ENCODE measurements at places on chromosomes 1 and 21.

DNA sequence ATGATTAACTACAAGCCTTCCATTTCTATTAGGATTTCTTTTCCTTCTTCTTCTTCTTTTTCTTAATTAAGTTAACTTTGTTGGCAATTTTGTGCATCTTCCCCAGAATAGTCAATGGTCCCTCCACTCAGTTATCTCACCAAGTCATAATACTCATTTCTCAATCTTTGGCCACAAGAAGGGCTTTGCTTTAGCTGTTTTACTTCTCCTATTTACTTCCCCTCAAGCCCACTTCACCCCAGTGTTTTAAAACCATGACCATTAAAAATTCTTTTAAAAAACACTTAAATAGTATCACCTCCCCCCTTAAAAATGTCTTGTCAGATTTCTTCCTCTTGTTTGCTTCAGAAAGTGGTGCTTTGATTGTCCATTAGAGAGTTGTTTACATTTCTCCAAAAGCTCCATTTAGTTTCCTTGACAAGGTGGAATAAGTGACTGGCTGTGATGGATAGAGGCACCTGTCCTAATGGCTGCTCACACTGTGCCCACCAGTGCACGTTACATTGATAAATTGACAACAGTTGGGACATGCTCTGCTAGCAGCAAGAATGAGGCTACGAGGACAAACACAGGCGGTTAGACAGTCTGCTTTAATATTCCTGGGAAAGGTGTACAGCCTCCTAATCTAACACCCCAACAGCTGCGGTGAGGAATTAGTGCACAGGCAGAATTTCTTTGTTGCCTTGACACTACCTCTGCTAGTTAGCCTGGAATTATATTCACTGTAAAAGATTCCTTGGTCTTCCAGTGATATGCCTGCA, 354.7 kb downstream of the LMO4 start:
- DNase-seq: no peak

GRCh38 chr1:228989176-228989575, 253.9 kb downstream of the RHOU start:
- DNase-seq: no peak

GRCh38 chr1:34190692-34191091, 14.0 kb downstream of the C1orf94 start:
- DNase-seq: no peak

- DNase-seq: no peak
Measured at GRCh38 chr1:209023790-209024189, 559.7 kb upstream of the CAMK1G start.

DNA sequence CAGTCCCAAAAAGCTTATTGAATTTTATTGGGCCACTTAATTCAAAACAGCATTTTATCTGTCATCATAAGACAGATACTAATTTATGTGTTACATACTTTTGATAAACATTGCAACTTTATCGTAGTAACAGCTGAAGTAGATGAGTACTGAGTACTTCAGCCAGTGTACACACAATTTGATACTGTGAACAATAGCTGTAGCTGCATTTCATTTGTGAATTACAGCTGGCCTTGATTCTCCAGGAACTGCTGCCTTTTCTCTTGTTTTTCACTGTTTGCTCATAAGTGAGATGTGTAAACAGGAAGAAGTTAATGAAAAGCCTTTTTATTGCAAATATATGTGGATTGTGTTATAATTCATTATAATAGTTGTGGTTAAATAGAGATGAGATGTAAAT, 10.2 kb downstream of the UAP1 start:
- DNase-seq: no peak

DNA sequence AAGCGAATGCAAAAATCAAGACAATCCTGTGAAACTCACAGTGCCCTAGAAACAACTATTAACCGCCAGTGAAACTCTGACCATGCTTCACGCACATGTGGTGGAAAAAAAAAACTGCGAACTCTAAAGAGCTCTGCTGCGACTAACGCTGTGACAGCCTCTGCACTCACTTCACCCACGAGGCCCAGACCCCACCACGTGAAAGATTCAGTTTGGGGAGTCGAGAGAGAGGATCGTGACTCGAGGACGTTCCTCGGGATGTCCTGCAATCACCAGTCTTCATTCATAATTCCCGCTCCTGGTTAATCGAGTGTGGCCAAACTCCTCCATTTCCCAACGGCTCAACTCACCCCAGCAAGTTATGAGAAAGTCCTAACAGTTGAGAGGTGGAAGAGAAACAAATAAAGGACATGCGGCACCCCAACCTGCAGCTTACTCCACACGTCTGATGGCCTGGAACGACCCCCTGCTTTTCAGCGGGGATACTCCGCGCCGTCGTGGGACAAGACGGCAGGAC, 1.1 kb downstream of the SERBP1 start:
- no peak for DNase-seq

- no peak for DNase-seq
Measured at GRCh38 chr1:41325801-41326200, 35.4 kb upstream of the FOXO6 start.

DNA sequence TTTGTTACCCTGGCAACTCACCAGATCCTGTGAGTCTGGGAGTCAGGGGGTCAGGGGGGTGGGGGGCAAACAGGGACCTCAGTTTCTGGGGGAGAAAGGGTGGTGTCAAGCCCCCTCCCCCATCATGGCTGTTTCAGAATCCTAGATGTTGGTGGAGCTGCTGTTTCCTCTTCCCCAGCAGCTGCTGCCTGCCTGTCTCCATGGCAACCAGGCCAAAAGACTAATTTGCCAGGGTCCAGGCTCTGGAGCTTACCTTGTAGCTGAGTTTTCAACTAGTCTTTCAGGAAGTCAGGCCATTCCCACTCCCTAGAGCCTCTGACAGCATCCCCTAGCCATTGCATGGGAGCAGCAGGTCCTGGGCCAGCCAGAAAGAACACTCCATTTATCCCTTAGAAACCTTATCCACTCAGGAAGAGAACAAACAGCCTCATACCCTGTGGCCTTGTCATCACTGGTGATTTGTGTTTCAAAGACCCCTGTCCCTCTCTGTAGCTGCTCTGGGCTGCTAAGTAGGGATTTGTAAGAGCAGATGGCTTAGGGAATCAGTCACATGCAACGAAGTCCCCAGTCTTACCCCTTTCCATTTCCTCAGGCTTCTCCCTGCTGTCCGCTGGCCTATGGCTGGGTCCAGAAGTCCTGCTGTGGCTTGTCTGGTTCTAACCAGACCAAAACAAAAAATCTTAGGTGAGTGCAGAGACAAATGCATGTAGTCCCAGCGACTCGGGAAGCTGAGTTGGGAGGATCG, 21.5 kb upstream of the STMN1 start:
- no peak for DNase-seq

GRCh38 chr1:212646588-212646987, 38.0 kb downstream of the ATF3 start:
- DNase-seq: no peak

- no peak for DNase-seq
Measured at GRCh38 chr1:245873068-245873467, 634.0 kb downstream of the SMYD3 start.

DNA sequence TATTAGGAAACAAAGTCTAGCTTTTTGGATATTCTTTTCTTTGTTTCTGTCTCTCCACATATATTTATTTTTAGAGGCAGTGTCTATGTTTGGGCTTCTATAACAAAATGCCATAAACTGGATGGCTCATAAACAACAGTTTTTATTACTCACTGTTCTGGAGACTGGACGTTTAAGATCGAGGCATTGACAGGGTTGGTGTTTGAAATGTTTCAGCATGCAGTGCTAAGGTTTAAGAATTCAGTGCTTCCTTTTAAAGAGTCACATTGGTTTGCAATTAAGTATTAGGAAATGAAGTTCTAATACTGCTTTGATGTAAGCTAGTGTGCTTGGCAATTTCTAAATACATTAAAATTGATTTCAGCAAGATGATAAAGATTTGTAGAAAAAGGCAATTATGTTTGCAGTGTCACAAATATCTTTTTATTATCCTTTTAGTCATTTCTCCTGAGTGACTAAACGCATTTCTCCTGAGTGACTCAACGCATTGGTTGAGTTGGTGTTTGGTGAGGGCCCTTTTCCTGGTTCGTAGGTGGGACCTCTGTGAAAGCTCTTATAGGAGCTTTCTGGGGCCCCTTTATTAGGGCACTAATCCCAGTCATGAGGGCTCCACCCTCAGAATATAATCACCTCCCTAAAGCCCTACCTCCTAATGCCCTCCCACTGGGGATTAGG, 317.0 kb downstream of the USP25 start:
- DNase-seq: no peak

- no peak for DNase-seq
Measured at GRCh38 chr1:32350785-32351398, 11.4 kb downstream of the FAM229A start.

- DNase-seq: no peak
Measured at GRCh38 chr1:150507912-150508864, at the start of gene ECM1. ECM1 (plus strand) TSS chr1:150508109; CDS start chr1:150508210, 101 bp downstream.

GRCh38 chr1:20830378-20830777, 43.3 kb upstream of the HP1BP3 start:
- no peak for DNase-seq

DNA sequence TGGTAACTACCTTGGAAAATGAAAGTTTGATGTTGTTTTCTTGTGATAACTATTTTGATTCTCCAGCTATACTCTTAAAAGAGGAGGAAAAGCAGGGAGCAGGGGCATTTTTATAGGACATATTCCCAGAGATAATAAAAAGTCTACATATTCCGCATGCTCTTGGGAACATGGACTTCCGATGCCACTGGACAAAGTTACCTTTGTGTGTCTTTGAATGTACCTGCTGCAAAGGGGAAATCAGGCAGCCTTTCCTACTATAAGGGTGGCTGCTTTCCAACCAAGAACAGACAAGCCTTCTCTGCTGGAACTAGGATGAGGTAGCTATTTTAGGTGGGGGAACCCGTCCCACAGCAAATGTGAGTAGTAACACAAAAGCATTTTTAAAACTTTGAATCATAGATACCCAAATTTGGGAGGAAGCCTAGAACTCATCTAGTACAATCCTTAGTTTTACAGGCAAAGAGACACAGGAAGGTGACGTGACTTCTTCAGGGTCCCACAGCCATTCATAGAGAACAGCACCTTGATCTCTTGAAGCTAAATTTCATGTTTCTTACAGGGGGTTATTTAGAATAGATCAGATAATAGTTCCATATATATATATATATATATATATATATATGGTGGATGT, 179.9 kb downstream of the FASLG start:
- DNase-seq: no peak

- DNase-seq: no peak
Measured at GRCh38 chr1:215457213-215457612, 109.9 kb upstream of the KCTD3 start.

- DNase-seq: no peak
Measured at GRCh38 chr1:50667710-50668356, 244.6 kb upstream of the DMRTA2 start.

GRCh38 chr1:52601519-52601918, 652 bp upstream of the GPX7 start:
- no peak for DNase-seq

- no peak for DNase-seq
Measured at GRCh38 chr1:172581273-172581672, 48.3 kb downstream of the SUCO start.

DNA sequence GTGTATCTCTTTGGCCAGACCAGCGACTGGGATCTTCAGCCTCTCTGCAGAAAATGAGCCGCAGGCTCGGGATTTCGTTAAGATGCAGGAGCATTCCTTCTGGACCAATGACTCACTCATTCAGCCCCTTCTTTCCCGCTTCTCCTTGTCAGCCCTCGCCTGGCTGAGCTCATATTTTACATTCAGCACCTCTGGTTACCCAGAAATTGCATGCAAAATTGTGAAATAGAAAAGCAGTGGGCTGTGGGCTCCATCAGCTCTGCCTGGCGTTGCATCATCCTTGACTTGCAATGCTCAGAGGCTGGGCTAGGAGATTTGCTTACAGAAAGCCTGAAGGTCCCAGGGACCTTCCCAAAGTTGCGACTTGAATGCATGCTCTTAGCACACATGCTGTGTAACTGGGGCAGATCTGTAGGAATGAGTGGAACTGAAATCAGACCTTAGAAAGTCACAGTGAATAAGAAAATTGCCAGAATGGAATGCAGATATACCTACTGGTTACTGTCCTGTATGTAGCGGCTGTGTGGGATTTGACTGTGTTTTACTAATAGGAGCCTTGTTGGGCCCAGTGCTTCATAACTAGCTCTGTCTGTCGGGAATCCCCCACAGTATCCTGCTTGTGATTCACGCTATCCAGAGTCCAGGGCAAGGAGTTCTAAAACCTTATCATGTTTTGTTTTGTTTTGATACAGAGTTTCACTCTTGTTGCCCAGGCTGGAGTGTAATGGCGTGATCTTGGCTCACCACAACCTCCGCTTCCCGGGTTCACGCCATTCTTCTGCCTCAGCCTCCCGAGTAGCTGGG, 444.8 kb downstream of the KIF26B start:
- DNase-seq: no peak

DNA sequence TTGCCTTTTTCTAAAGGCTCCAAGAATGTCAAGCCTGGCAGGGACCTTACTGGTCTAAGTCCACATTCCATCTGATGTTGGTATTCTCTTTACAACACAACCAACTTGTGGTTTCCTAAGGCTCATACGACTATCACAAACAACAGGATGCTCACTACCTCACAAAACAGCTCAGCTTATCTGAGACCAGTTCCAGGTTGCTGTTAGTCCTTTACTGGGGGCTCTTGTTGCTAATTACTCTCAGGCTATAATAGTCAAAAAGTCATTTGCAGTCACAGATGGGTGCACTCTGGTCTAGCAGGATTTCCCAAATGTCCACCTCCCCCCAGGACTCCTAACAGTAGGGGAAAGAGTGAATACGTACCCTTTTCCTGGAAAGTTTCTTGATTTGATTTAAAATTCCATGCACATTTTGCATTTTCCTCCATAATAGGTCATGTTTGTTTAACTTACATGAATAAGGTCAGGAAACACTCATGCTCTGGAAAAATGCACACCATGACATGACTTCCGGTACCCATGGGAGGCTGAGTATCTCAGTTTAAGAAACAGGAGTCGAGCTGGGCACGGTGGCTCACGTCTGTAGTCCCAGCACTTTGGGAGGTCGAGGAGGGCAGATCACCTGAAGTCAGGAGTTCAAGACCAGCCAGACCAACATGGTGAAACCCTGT, 16.0 kb downstream of the LCK start:
- no peak for DNase-seq

- DNase-seq: no peak
Measured at GRCh38 chr1:226417830-226418546, 10.1 kb upstream of the PARP1 start.

GRCh38 chr1:45640293-45640692, 16.4 kb upstream of the CCDC17 start:
- no peak for DNase-seq

DNA sequence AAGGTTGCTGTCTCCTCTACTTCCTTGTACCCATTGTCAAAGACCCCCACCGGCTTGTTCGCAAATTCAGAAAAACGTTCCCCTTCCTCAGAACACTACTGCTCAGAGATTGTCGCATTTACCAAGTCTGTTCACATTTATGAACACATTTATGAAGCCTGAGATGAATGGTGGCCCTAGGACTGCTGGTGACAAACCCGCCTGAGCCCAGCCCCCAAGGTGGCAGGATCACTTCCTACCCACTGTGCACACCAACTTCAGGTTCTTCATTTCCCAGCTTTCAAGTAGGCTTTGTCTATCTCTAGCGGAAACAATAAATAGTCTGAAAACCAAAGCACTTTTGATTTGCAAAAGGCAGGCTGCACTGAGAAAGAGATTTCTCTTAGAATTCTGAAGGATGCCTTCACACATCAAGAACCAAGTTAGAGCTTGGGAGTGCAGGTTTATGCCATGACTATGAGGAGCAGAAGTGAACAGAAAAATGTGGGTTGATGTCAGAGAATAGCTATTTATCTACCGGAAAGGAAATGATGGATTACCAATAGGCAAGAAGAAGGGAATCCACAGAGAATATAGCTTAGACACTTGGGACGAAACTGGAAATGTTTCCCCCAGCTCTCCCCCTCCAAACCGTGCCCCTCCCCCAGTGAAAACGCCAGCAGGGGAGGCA, 200.5 kb downstream of the TOMM20 start:
- no peak for DNase-seq
